ENCODE measurements at places on chromosomes 4 and X. TPM values are rescaled to one million over a fixed set of nuclear protein-coding genes. Genes with fewer than 3 reads are reported as not detected.

- DNase-seq = peak; percentile 25
- no peak overlapping the region for H3K4me3 ChIP-seq
- H3K36me3 ChIP-seq = no peaks in the 10 kb centered on the region
Observed at GRCh38 chr4:6594826-6595355, 19.9 kb downstream of the MAN2B2 start.

GRCh38 chrX:11970578-11971359 is 167.5 kb upstream of the FRMPD4 start:
- no peaks in the 10 kb centered on the region for H3K36me3 ChIP-seq
- H3K27ac ChIP-seq = no peak overlapping the region

- no peaks in the 10 kb centered on the region for H3K36me3 ChIP-seq
- peak; percentile 41 for DNase-seq
- H3K27ac ChIP-seq = no peak overlapping the region
- no peaks in the 10 kb centered on the region for H3K27me3 ChIP-seq
- H3K4me3 ChIP-seq = no peak overlapping the region
Observed at GRCh38 chrX:108304210-108304609, 134.0 kb downstream of the COL4A6 start.

- no peak for DNase-seq
- H3K27me3 ChIP-seq = no peaks in the 10 kb centered on the region
- no peak overlapping the region for H3K4me3 ChIP-seq
- H3K36me3 ChIP-seq = no peaks in the 10 kb centered on the region
- H3K4me1 ChIP-seq = no peaks in the 10 kb centered on the region
Observed at GRCh38 chr4:48687313-48688051, 92.6 kb downstream of the FRYL start.

DNA sequence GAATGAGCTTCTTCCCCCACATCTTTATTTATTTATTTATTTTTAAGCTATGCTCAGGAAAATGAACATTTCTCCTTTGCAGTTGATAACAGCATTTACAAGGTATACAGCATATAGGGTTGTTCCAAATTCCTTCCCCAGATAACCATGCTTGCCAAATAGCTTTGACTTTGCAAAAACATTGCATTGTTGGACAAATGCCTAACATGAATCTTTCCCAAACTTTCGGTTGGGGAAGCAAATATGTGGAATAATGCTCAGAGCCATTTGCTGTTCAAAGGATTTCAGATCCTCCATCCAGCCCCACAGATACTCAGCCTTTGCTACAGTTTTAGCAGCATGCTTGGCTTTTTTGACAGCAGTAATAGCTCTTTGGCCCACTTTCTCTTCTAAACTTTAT is 127.2 kb upstream of the AGA start:
- no peak overlapping the region for H3K4me3 ChIP-seq
- H3K4me1 ChIP-seq = peaks cover 13% of the 10 kb centered on the region
- no peak for DNase-seq
- no peak overlapping the region for H3K27ac ChIP-seq
- no peaks in the 10 kb centered on the region for H3K36me3 ChIP-seq

DNA sequence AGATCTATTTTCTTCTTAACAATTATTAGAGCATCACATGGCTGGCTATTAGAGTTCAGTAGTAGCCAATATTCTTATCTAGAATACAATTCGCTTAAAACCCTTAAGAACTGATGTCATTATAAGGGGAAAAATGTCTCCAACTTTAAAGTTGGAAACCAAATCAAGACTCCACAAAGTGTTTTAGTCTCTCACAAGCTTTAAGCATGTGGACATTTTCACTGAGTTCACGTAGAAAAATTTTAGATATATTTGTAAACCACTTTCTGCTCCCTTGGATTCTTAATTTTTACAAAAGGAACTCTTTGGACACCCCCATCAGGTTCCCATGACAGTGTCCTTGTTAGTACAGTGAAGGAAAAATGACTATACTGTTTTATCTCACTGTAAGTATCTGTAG is 123.9 kb upstream of the NAP1L5 start:
- no peaks in the 10 kb centered on the region for H3K27me3 ChIP-seq
- DNase-seq = no peak
- no peaks in the 10 kb centered on the region for H3K36me3 ChIP-seq
- no peak overlapping the region for H3K27ac ChIP-seq
- peak overlapping the region; percentile 72 for H3K4me3 ChIP-seq

The HTR2C gene
- 0.07 TPM for total RNA-seq

- no peaks in the 10 kb centered on the region for H3K36me3 ChIP-seq
- DNase-seq = peak; percentile 73
- H3K27me3 ChIP-seq = no peaks in the 10 kb centered on the region
- peaks cover 14% of the 10 kb centered on the region for H3K4me1 ChIP-seq
- H3K4me3 ChIP-seq = no peak overlapping the region
- H3K27ac ChIP-seq = peak overlapping the region; percentile 59
Observed at GRCh38 chr4:147334478-147334877, 146.4 kb upstream of the EDNRA start.

- peak overlapping the region; percentile 63 for H3K4me3 ChIP-seq
- peak overlapping the region; percentile 94 for H3K27ac ChIP-seq
- H3K27me3 ChIP-seq = no peaks in the 10 kb centered on the region
- DNase-seq = peak; percentile 84
- peaks cover 31% of the 10 kb centered on the region for H3K4me1 ChIP-seq
Observed at GRCh38 chr4:106409901-106410889, 41.6 kb upstream of the GIMD1 start.

DNA sequence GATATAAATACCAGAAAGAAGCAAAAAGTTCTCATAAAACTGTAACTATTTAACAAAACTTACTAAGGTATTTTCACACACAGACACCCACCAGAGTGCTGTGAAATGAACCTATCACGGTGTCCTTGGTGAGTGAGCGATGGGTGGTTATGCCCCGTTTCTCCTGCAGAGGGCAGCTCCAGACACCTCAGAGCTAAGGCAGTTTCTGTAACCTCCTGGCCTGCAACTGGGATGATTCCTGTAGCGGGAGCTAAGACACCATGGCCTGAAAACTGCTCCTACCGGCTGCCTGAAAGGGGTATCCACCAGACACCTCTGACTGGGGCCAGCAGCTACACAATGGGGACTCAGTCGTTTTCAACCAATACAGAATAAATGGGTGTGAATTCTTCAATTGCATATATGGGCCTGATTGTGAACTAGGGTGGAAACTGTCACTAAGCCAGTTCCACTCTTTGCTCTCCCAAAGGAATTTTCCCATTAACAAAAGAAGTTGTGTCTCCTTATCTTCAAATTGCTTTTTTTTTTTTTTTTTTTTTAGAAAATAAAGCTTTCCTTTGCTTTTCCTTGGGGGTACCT is 2375.8 kb upstream of the TENM3 start:
- no peak overlapping the region for H3K27ac ChIP-seq
- peak; percentile 64 for DNase-seq
- H3K4me1 ChIP-seq = no peaks in the 10 kb centered on the region
- H3K4me3 ChIP-seq = no peak overlapping the region
- H3K36me3 ChIP-seq = no peaks in the 10 kb centered on the region
- no peaks in the 10 kb centered on the region for H3K27me3 ChIP-seq

- no peaks in the 10 kb centered on the region for H3K27me3 ChIP-seq
- DNase-seq = no peak
- no peak overlapping the region for H3K27ac ChIP-seq
- H3K4me3 ChIP-seq = peak overlapping the region; percentile 96
Observed at GRCh38 chrX:69163936-69164741, 1.1 kb downstream of the PJA1 start.

The FOXR2 gene
- not detected for total RNA-seq

DNA sequence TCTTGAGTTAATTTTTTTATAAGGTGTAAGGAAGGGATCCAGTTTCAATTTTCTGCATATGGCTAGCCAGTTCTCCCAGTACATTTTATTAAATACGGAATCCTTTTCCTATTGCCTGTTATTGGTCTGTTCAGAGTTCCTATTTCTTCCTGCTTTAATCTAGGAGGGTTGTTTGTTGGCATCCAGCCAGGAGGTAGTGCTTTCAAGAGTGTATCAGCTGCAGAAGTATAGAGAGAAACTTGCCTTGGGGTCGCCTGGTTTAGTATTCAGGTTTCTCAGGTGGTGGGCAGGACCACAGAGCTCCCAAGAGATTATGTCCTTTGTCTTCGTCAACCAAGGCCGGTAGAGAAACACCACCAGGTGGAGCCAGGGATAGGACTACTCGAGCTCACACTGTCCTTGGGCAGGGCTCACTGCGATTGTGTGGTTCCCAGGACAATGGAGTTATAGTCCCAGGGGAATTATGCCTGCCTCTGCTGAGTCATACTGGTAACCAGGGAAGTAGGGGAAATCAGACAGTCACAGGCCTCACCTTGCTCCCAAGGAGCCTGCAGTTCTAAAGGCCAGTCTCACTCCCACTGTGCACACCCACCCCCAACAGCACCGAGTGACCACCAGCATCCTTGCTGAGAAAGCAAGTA is 168.1 kb downstream of the VSIG4 start:
- no peak overlapping the region for H3K4me3 ChIP-seq
- 0 out of 2 replicates have a peak overlapping the region, but pooled peaks have one; percentile 23 for H3K27ac ChIP-seq
- peaks cover 4% of the 10 kb centered on the region for H3K4me1 ChIP-seq
- peak; percentile 74 for DNase-seq
- no peaks in the 10 kb centered on the region for H3K27me3 ChIP-seq

GRCh38 chrX:40912166-40912565 is 173.1 kb upstream of the USP9X start:
- no peaks in the 10 kb centered on the region for H3K27me3 ChIP-seq
- H3K36me3 ChIP-seq = no peaks in the 10 kb centered on the region
- H3K4me1 ChIP-seq = peaks cover 42% of the 10 kb centered on the region
- H3K27ac ChIP-seq = peak overlapping the region; percentile 90
- no peak overlapping the region for H3K4me3 ChIP-seq
- DNase-seq = no peak

GRCh38 chr4:89836031-89836745 is 773 bp downstream of the SNCA start:
- no peaks in the 10 kb centered on the region for H3K36me3 ChIP-seq
- no peak for DNase-seq
- H3K4me3 ChIP-seq = no peak overlapping the region
- H3K4me1 ChIP-seq = no peaks in the 10 kb centered on the region
- H3K27me3 ChIP-seq = peaks cover 88% of the 10 kb centered on the region
- H3K27ac ChIP-seq = no peak overlapping the region

DNA sequence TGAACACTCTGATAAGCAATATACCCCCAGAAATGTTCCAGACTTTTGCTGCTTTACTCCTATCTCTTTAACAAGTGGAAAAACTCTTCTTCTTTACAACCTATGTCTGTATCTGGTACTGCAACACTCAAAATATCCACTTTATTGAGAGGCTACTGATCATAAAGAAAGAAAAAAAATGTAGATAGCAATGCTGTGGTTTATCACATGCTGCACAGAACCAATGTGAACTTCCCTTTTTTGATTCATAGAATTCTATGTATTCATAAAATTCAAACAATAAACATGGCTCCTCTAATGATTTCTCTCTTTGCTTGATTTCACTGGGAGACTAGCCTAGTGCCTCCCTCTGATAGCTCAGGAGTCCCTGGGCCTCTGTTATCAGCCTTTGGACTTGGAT is 223.5 kb downstream of the ZNF674 start:
- no peaks in the 10 kb centered on the region for H3K27me3 ChIP-seq
- no peak for DNase-seq
- H3K4me1 ChIP-seq = peaks cover 53% of the 10 kb centered on the region

GRCh38 chr4:124234771-124235170 is 477.8 kb downstream of the ANKRD50 start:
- no peaks in the 10 kb centered on the region for H3K27me3 ChIP-seq
- no peak overlapping the region for H3K4me3 ChIP-seq
- H3K27ac ChIP-seq = no peak overlapping the region
- no peaks in the 10 kb centered on the region for H3K36me3 ChIP-seq
- DNase-seq = peak; percentile 46
- peaks cover 18% of the 10 kb centered on the region for H3K4me1 ChIP-seq

- H3K27me3 ChIP-seq = no peaks in the 10 kb centered on the region
- H3K27ac ChIP-seq = peak overlapping the region; percentile 93
- H3K4me1 ChIP-seq = peaks cover 64% of the 10 kb centered on the region
- DNase-seq = peak; percentile 93
- no peaks in the 10 kb centered on the region for H3K36me3 ChIP-seq
- peak overlapping the region; percentile 58 for H3K4me3 ChIP-seq
Observed at GRCh38 chr4:144582105-144582850, 63.7 kb upstream of the HHIP start.

The TEC gene
- total RNA-seq = 3.9 TPM

DNA sequence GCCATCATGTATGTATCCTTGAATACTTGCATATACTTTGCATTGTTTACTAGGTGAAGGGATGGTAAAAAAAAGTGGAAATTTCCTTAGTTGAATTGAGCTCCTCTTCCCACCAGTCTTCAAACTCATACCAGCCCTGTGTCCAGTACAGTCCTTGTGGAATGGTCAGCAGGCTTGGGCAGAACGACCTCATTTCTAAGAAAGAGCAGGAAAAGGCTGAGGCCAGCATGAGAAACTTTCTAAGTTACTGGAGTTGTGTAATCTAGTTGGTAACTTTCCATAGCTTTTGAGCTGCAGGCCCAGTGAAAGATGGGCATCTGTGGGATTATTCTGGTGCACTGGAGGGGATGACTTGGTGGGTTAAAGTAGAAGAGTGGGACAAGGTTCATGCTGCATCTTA is 87.6 kb downstream of the DCUN1D4 start:
- no peaks in the 10 kb centered on the region for H3K36me3 ChIP-seq
- no peak overlapping the region for H3K27ac ChIP-seq
- H3K4me3 ChIP-seq = no peak overlapping the region
- H3K4me1 ChIP-seq = no peaks in the 10 kb centered on the region
- no peaks in the 10 kb centered on the region for H3K27me3 ChIP-seq
- no peak for DNase-seq

- H3K4me3 ChIP-seq = no peak overlapping the region
- H3K36me3 ChIP-seq = no peaks in the 10 kb centered on the region
- H3K27ac ChIP-seq = no peak overlapping the region
- H3K4me1 ChIP-seq = no peaks in the 10 kb centered on the region
- no peak for DNase-seq
Observed at GRCh38 chrX:120136840-120137239, 21.1 kb upstream of the RHOXF1 start.

DNA sequence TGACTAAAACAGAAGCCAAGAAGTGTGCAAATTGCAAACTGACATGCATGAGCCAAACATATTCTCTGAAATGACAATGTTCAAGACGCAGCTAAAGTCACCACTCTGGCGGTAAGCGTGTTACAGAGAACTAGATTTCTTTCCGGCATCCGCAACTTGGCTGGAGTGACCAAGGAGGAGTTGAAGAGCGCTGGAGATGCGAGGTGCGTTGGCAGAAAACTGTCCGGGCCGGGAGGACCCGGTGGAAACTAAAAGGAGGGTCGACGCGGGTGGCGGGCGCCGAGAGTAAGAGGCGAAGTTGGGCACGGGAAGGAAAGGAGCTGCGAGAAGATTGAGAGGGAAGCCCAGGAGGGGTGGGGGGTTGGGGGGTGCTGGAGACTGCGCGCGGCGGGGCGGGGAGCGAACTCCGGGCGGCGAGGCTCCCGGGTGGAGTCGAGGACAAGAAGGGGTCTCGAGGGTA is 807 bp downstream of the SEL1L3 start:
- H3K4me1 ChIP-seq = peaks cover 21% of the 10 kb centered on the region
- H3K36me3 ChIP-seq = no peaks in the 10 kb centered on the region
- peak overlapping the region; percentile 35 for H3K27ac ChIP-seq
- peak overlapping the region; percentile 87 for H3K4me3 ChIP-seq
- no peaks in the 10 kb centered on the region for H3K27me3 ChIP-seq

DNA sequence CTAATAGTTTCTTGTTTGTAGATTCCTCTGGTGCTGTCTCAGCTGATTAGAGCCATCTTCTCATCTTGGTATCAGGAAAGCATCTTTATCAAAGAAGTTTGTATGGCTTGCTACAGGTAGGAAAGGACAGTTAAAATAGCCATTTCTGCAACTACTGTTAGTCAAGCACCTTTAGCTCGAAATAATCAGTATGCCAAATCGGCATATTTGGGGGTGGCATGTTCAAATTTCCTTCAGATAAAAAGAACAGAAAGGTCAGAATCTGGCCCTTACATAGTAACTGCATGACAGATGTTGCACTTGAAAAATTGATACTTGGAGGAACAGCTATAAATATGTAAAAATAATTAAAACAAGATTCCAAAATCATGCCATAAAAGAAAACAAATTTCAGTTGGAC is 4.8 kb downstream of the C4orf46 start:
- no peak for DNase-seq
- H3K36me3 ChIP-seq = peaks cover 2% of the 10 kb centered on the region
- H3K27ac ChIP-seq = no peak overlapping the region
- H3K4me1 ChIP-seq = 0 out of 2 replicates have a peak, but pooled peaks cover 5% of the 10 kb centered on the region
- no peaks in the 10 kb centered on the region for H3K27me3 ChIP-seq

All from PC-3 (cell line).